ENCODE measurements at places on chromosomes 13 and 19. TPM values are rescaled to one million over a fixed set of nuclear protein-coding genes. Genes with fewer than 3 reads are reported as not detected.

TMEM238 gene
- polyA plus RNA-seq, result not detected

COG6 gene
- polyA plus RNA-seq, result 16.4 TPM

GRCh38 chr19:14005349-14006084 is 603 bp downstream of the RFX1 start:
- peak; percentile 93 for DNase-seq

DYRK1B gene
- 44.5 TPM for polyA plus RNA-seq

GRCh38 chr19:48489608-48490216 is 20.5 kb downstream of the CYTH2 start:
- peak; percentile 71 for DNase-seq
